ENCODE measurements at places on chromosomes 16 and 17. TPM values are rescaled to one million over a fixed set of nuclear protein-coding genes. Genes with fewer than 3 reads are reported as not detected.

Gene TMEM92
- not detected for polyA plus RNA-seq

Gene ANKRD40CL
- polyA plus RNA-seq = not detected

Gene ACOX1
- polyA plus RNA-seq = 19.3 TPM

Gene C16orf96
- polyA plus RNA-seq = 0.05 TPM

Gene MAPT
- not detected for polyA plus RNA-seq

Gene GRIN2A
- polyA plus RNA-seq = not detected

Measured in IgD-negative memory B cell (primary cell).